ENCODE measurements at places on chromosomes 13 and 19.

DNA sequence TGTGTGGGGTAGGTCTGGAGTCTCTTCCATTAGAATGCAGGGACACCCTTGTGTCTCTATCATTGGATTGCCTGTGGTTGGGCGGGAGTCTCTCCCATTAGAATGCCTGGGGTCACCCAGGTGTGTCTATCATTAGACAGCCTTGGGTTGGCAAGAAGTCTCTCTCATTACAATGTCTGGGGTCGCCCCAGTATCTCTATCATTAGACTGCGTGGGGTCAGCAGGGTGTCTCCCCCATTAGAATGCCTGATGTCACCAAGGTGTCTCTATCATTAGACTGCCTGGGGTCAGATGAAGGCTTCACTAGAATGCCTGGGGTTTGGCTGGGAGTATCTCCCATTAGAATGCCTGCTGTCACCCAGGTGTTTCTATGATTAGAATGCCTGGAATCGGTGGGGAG, 1539.0 kb downstream of the UQCRFS1 start:
- DNase-seq, result no peak

DNA sequence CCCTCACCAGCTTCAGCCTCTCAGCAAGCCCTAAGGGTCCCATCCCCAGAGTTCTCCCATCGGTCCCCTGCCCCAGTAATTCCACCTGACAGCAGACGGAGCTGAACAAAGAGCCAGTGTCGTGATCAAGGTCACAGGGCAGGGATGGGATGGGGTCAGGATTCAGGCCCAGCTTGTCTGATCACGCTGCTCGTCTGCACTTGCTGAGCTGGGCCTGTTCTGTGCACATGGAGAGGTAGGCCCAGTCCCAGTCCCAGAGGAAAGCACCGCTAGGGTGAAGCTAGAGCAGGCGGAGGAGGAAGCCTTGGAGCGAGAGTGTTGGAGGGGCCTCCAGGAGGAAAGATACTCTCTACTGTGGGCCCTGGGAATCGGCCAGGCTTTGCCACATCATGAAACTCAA, 7.1 kb upstream of the RBM42 start:
- no peak for DNase-seq

- no peak for DNase-seq
Measured at GRCh38 chr13:42272115-42272803, at the start of gene AKAP11. AKAP11 (plus strand) TSS chr13:42272152; CDS start chr13:42286349, 14,197 bp downstream.

DNA sequence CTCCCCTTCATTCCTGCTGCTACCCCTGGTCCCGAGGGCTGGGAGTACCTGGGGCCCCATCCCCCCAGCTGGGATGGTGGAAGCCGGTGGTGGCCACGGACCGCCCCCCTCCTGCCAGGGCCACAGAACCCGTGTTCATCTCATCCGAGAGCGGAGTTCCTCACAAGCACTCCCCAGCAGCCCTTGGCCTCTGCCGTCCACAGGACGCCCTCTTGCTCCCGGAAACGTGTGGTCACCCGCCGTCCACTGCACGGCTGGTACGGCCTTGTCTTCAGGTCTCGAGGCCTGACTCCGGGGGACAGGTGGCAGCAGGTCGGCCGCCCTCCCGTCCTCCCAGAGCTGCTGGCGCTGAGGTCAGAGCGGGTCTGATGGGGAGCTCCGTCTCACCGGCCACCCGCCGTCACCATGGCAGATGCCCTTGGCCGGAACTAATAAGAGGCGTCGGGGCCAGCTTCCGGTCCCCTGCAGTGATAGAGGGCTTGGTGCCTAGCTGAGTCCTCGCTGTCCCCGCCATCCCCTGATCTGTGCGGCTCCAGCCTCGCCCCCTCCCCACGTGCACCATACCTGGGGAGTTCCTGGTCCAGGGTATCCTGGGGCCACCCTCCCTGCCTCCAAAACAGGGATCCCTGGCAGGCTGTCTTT, 16.5 kb upstream of the CSNK1G2 start:
- no peak for DNase-seq

- no peak for DNase-seq
Measured at GRCh38 chr13:110070511-110071120, 236.3 kb downstream of the COL4A1 start.
